ENCODE measurements at places on chromosomes 12 and 14.

- DNase-seq = no peak
Measured at GRCh38 chr12:57725851-57726150, 12.7 kb downstream of the AGAP2 start.

- DNase-seq = no peak
Measured at GRCh38 chr12:111488271-111488670, 82.5 kb downstream of the SH2B3 start.

GRCh38 chr14:95611293-95611880 is 74.8 kb upstream of the TCL1B start:
- no peak for DNase-seq

DNA sequence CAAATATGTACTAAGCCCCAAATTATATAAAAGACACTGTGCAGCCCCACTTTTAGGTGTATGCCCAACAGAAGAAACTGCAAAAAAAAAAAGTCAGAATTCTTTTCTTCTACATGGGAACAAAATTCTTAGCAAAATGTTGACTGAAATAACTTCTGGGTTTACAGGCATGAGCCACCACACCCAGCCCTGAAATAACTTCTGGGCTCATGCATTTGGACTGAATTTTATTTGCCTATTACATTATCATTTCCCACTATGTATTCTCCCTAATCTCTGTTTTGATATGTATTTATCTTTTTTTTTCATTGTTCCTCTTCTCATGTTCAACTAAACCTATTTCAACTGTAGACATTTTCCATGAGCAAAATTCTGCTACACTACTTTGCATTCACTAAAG is 169.2 kb downstream of the GRIN2B start:
- no peak for DNase-seq

DNA sequence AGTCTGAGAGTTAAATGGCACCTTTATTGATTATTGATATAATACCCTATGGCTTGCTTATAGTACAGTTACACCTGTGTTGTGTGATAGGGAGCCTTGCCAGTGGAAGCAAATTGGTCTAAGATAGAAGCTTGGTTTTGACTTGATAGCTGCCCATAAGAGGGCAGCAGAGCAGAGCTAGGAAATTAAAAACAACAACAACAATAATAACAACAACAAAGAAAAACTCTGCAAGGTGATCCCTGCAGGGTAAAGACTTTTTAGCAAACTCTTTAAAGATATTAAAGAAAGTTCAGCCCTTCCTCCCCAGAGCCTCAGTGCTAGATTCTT is 18.0 kb upstream of the RNASE10 start:
- no peak for DNase-seq

GRCh38 chr12:53699678-53700025 is 23.8 kb upstream of the ATP5MC2 start:
- DNase-seq = no peak

DNA sequence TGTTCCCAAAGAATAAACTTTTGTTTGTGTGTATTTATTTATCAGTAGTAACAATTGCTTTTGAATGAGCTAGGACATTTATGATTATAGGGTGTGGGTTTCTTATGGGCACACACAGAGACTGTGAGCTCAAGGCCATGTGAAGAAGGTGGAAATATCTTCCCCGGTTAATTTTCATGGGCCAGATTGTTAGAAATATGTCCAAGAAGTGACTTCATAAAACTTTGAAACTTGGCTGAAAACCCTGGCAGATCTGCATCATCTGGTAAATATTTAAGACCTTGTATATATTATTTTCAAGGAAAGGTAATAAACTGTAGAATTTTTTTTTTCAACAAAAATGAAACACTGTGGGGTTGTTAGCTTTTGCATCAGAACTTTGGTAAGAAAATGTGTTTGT is 53.5 kb upstream of the RNU6-8 start:
- no peak for DNase-seq

DNA sequence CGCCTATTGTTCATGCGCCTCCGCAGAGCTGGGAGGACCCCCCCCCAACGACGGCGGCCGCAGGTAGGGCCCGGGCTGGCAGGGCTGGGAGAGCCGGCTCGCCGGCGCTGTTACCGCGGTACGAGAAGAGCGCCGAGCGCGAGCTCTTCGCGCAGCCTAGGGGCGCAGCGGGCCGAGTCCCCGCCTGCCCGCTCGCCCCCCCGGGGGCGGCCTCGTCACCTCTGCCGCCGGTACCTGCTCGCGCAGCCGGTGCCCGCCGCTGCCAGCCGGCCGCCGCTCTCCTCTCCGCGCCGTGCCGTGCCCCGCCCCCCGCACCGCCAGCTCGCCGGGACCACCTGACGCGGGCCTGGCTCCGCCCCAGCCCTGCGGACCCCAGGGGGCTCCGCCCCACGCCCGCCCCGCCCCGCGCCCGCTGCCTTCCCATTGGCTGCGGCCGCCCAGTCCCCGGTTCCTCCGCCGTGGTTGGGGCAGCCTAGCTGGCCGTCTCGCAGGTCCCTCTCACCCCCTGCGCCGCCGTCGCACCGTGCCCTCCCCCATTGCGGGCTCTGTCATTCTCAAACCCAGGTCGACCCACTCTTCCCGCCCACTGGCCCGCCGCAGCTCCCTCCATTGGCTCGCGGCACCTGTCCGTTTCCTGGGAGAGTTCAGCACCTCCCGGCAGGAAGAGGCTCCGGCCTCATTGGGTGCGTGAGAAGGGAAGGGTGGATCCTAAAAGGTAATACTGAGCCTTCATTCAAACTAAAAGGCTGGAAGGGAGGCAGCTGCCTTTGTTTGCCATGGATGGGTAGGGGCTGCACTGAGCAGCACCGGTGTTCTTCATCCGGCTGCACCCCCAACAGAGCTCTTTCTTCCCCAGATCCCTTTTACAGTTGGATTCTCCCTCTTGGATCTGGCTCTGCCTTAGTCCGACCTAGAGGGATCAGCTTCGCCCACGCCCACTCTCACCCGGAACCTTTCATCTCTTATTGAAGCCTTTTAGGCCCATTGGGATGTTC is at the start of gene MAP3K9:
Gene MAP3K9 (minus strand): TSS at position 289 of the 995 bp plus-strand sequence. CDS start 342 bp downstream, outside the sequence.
- DNase-seq = peak; percentile 97

GRCh38 chr12:122072031-122072970 is 6.3 kb upstream of the MLXIP start:
- peak; percentile 96 for DNase-seq
